H1 (cell line): ENCODE measurements at places on chromosomes 12 and 14. TPM values are rescaled to one million over a fixed set of nuclear protein-coding genes. Genes with fewer than 3 reads are reported as not detected.

SYNJ2BP gene
- 5.8 and 9.6 TPM in 2 replicates for polyA plus RNA-seq

WSCD2 gene
- 0.99 and 1.3 TPM in 2 replicates for polyA plus RNA-seq

HECTD1 gene
- 28.4 and 44.7 TPM in 2 replicates for polyA plus RNA-seq

ACRBP gene
- polyA plus RNA-seq = 5.2 and 8.9 TPM in 2 replicates

OTOGL gene
- polyA plus RNA-seq = 0.11 and 0.12 TPM in 2 replicates

NPC2 gene
- 258 and 287 TPM in 2 replicates for polyA plus RNA-seq

CLEC4D gene
- 0.03 and 0.14 TPM in 2 replicates for polyA plus RNA-seq

EEF1AKMT3 gene
- polyA plus RNA-seq = 3.6 and 4.4 TPM in 2 replicates

SLC5A8 gene
- polyA plus RNA-seq = 0.11 and 0.21 TPM in 2 replicates

ALX1 gene
- polyA plus RNA-seq = 0.28 and 0.41 TPM in 2 replicates

RPGRIP1 gene
- polyA plus RNA-seq = 0.35 and 0.36 TPM in 2 replicates

SAV1 gene
- polyA plus RNA-seq = 11.5 and 15.9 TPM in 2 replicates

C1QL4 gene
- polyA plus RNA-seq = 0.63 and 0.77 TPM in 2 replicates

LGALS3 gene
- polyA plus RNA-seq = 12.8 and 14.5 TPM in 2 replicates

IRF2BPL gene
- 18.8 and 32.1 TPM in 2 replicates for polyA plus RNA-seq
